ENCODE measurements at places on chromosomes 6 and 20.

GRCh38 chr6:37324131-37325033 is 29.4 kb upstream of the RNF8 start:
- no peak for DNase-seq

DNA sequence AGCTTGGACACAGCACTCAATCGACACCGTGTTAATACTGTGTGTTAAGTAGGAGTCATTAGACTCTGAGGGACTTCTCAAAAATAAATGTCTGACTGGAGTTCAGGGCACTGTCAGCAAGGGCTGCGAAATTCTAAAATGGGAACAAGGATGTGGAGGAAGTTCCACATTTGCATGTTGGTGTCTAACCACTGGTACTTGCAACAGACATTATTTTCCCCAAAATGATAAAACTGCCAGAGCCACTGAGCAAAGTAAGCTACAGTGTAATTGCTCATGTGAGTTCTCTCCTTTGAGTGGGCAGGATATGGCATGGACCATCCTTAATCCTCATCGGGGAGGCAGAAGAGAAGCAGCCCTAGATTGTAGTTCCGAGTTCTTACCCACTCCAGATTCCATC is 215.9 kb downstream of the SLC24A3 start:
- DNase-seq = no peak

GRCh38 chr20:37749620-37750403 is 56.0 kb downstream of the CTNNBL1 start:
- DNase-seq = no peak

DNA sequence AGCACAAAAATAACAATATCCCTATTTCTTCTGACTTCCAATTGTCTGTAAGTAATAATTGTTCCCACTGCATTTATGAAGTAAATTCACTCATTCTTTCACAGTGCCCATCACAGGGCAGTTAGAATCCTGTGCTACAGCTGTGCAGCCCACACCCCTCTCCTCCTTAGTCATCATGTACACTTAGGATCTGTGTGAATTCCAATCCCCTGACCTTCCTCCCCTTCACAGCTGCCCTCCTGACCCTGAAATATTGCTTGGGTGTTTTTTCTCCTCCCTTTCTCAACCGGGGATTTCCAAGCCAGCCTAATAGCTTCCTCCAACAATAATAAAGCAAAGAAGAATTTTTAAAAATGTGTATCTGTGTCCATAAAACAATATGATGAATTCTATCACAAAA is 91.5 kb upstream of the BEND6 start:
- DNase-seq = no peak

DNA sequence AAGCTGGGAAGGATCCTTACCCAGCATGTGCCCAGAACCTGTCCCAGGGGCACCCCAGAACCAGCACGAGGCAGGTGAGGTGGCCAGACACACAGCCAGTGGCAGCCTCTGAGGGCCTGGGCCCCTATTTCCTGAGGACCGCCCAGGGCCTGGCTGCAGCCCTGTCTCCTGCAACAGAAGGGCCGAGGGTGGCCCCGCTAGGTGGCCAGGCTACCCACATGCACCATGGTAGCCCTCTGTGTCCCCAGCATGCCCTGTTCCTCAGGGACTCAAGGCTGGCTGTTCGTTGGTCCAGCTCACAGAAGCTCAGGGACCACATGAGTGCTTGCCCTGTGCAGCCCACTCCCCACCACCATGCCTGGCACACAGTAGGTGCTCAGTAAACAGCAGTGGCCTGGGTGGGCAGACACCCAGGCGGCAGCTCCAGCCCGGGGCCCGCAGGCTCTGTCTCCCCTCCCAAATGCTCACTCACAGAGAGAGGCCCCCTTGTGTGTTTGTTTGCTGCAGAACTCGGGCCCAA is 8.2 kb downstream of the HRH3 start:
- no peak for DNase-seq

Data from HFF-Myc (cell line).